ENCODE measurements at places on chromosomes 6 and 20.
A peak's percentile ranks its signal among the peaks of the same experiment; 100 is the strongest.

- DNase-seq = no peak
Measured at GRCh38 chr20:23604306-23604705, 1.4 kb downstream of the CST9 start.

DNA sequence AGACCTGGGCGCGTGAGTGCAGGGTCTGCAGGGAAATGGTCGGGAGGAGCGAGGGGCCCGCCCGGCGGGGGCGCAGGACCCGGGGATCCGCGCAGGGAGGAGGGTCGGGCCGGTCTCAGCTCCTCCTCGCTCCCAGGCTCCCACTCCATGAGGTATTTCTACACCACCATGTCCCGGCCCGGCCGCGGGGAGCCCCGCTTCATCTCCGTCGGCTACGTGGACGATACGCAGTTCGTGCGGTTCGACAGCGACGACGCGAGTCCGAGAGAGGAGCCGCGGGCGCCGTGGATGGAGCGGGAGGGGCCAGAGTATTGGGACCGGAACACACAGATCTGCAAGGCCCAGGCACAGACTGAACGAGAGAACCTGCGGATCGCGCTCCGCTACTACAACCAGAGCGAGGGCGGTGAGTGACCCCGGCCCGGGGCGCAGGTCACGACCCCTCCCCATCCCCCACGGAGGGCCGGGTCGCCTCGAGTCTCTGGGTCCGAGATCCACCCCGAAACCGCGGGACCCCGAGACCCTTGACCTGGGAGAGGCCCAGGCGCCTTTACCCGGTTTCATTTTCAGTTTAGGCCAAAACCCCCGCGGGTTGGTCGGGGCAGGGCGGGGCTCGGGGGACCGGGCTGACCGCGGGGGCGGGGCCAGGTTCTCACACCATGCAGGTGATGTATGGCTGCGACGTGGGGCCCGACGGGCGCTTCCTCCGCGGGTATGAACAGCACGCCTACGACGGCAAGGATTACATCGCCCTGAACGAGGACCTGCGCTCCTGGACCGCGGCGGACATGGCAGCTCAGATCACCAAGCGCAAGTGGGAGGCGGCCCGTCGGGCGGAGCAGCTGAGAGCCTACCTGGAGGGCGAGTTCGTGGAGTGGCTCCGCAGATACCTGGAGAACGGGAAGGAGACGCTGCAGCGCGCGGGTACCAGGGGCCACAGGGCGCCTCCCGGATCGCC lies 54.2 kb upstream of the HLA-A start:
- DNase-seq = peak; percentile 50

DNA sequence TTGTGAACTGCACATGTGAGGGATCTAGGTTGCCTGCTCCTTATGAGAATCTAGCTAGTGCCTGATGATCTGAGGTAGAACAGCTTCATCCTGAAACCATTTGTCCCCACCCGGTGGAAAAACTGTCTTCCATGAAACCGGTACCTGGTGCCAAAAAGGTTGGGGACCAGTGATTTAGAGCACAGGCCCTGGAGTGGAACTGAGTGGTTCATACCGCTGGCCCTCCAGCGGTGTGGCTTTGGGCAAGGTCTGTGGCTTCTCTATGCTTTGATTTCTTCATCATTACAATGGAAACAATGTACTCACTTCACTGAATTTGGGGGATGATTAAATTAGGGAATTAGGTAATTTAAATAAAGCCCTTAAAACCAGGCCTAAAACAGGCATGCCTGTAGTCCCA lies 36.3 kb downstream of the CD164 start:
- DNase-seq = no peak

- DNase-seq = no peak
Measured at GRCh38 chr6:126767711-126768110, 350.8 kb upstream of the RSPO3 start.

- no peak for DNase-seq
Measured at GRCh38 chr6:57267586-57268293, 45.6 kb upstream of the RAB23 start.

DNA sequence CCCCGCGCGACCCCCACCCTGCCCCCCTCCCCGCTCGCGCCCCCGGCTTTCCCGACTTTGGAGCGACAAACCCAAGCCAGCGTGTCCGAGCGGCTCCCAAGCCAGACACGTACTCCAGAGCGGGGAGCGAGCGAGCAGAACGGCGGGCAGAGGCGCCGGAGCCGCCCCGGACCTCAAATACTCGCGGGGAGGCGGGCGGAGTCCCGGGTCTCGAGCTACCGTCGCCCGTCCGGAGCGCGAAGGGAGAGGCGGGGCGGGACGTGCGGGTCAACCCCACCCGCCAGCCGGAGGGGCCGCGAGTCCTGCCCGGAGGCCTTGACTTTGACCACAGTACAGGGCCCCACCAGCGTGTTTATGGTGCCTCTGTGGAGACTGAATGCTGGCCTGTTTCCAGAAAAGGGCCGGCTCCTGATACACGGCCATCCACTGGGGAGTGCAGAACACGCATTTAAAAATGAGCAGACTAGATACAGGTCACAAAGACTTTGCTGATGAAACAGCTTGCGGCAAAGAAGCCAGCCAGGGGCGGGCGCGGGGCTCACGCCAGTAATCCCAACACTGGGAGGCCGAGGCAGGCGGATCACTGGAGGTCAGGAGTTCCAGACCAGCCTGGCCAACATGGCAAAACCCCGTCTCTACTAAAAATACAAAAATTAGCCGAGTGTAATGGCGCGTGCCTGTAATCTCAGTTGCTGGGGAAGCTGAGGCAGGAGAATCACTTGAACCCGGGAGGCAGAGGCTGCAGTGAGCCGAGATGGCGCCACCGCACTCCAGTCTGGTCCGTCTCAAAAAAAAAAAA lies at the start of gene SERPINB6:
Gene SERPINB6, minus strand, starts transcription at position 148 of the 799 bp plus-strand sequence. CDS start 12,235 bp downstream, outside the sequence.
- no peak for DNase-seq

DNA sequence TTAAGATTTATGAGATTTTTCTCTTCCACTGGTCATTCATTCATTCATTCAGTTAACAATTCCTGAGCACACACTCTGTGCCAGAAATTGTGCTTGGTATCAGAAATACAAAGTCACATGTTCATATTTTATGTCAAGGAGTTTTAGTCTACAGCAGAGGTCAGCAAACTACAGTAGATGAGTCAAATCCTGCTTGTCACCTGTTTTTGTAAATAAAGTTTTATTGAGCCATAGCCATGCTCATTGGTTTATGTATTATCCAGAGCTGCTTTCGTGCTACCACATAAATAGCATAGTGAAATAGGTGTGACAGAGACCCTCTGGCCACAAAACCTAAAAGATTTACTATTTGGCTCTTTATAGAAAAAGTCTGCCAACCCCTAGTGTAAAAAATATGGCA lies 46.8 kb downstream of the THEMIS start:
- no peak for DNase-seq

DNA sequence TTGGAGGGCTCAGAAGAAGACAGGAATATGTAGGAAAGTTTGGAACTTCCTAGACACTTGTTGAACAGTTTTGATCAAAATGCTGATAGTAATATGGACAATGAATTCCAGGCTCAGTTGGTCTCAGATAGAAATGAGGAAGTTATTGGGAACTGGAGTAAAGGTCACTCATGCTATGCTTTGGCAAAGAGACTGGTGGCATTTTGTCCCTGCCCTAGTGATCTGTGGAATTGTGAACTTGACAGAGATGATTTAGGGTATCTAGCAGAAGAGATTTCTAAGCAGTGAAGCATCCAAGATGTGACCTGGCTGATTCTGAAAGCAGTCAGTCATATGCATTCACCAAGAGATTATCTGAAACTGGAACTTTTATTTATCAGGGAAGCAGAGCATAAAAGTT lies 45.1 kb downstream of the FRK start:
- DNase-seq = no peak

GRCh38 chr20:4999788-5000187 lies 1.5 kb downstream of the SLC23A2 start:
- DNase-seq = no peak

DNA sequence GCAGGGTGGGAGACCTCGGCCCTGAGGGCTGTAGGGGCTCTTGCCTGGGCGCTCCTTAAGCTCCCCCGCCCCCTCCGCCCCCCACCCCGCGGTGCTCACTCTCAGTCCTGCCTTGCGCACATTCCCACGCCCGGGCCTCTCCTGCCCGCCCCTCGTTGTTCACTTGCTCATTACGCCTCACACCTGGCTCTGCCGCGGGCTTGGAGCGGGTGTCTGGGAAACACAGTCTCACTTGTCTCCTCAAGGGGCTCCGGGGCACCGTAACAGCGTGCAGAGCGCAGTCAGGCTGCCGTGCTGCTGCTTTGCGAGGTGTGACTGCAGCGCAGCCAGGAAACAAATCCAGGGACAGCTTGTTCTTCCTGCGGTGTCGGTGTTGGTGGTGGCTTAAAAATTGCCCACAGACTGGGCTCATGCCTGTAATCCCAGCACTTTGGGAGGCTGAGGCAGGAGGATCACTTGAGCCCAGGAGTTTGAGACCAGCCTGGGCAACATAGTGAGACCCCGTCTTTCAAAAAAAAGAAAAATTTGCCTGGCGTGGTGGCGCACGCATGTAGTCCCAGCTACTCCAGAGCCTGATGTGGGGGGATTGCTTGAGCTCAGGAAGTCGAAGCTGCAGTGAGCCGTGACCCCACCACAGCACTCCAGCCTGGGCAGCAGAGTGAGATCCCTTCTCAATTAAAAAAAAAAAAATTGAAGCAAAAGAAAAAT lies 4.6 kb downstream of the NPBWR2 start:
- no peak for DNase-seq

GRCh38 chr6:1392813-1393640 lies 3.7 kb downstream of the FOXF2 start:
- no peak for DNase-seq

- DNase-seq = no peak
Measured at GRCh38 chr6:95318137-95318536, 259.2 kb upstream of the MANEA start.

GRCh38 chr6:165663377-165663735 lies 315 bp upstream of the PDE10A start:
- no peak for DNase-seq

GRCh38 chr6:169868458-169868857 lies 117.0 kb downstream of the ERMARD start:
- DNase-seq = peak; percentile 3

- no peak for DNase-seq
Measured at GRCh38 chr6:136823128-136823660, 802 bp downstream of the PEX7 start.
